ENCODE measurements at places on chromosomes 5 and 9.

GRCh38 chr5:107997338-107997980 is 326.7 kb upstream of the EFNA5 start:
- no peak for DNase-seq

- peak; percentile 85 for DNase-seq
Observed at GRCh38 chr5:150141544-150142184, 14.0 kb downstream of the PDGFRB start.

- DNase-seq = no peak
Observed at GRCh38 chr5:51095486-51095885, 287.8 kb upstream of the ISL1 start.

DNA sequence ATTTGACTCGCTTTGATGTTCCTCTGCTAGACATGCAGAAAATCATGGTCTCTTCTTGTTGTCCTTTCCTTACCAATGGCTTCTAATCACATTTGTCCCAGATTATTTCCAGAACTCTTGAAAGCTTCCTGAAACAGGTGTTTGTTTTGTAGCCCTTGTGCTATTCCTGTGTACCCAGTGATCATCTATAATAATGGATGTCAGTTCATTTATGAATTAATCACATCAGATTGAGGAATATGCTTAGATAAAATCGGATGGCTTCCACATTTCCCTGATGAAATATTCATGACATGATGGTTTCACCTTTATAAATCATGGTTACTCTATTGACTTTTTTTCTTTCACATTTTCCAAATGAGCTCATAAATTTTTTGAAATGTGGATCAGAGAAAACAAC is 359.0 kb upstream of the DMAC1 start:
- no peak for DNase-seq

DNA sequence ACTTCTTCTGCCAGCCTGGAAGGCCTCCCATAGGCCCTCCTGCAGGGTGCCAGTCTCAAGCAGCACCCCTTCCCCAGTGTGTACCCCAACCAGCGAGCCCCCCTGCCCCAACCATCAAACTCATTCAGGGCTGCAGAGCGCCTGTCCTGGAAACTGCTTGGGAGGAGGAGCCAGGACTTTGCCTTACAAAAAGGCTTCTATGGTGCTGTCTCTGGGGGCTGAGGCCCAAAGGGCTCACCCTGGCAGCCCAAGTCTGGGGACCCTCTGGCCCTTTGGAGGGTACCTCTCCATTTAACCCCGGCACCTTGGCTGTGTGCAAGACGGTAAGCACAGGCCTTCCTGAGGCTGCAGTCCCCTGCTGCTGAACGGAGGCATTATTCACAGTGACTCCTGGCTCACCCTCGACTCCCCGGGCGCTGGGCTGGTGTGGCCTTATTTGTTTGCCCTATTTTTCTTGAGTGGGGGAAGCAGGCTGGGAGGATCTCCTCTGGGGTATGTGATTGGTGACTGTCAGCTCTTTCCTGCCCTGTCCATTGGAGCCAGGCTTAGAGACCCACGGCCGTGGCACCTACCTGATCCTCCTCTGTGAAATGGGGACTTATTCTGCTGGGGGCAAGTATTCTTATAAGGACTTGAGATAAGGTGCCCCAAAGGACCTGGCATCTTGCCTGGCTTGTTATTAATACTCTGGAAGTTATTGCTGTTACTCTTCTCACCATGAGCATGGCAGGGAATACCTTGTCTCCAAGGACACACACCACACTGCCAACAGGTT is 5.8 kb downstream of the LMX1B start:
- DNase-seq = no peak

Measured in AG04450 (cell line).